ENCODE measurements at places on chromosomes 1 and 21.

- no peak for ATAC-seq
These were observed 6.7 kb upstream of the ELOA start for GRCh38 chr1:23736437-23737134.

- ATAC-seq = no peak
These were observed 38.4 kb upstream of the PRDM2 start for GRCh38 chr1:13661539-13661938.

DNA sequence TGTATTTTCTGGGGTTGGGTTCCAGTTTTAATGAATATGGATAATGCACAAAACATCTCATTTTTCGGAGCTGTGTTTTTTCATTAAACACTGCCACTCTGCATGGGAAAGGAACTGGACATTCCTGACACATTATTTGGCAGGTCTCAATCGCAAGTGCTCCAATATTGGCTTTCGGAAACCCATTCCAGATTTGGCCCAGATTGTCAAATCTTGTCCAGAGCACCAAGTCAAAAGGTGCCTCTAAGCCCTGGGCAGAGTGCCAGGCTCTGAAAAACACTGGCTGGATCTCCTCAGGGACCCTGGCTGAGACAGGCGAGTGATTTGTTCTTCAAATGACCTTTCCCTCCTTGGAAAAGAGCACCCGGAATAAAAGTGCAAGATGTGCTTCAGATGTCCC, 68.4 kb upstream of the MRPS6 start:
- ATAC-seq = no peak

- no peak for ATAC-seq
These were observed 4.2 kb upstream of the CLCA4 start for GRCh38 chr1:86542631-86543030.

DNA sequence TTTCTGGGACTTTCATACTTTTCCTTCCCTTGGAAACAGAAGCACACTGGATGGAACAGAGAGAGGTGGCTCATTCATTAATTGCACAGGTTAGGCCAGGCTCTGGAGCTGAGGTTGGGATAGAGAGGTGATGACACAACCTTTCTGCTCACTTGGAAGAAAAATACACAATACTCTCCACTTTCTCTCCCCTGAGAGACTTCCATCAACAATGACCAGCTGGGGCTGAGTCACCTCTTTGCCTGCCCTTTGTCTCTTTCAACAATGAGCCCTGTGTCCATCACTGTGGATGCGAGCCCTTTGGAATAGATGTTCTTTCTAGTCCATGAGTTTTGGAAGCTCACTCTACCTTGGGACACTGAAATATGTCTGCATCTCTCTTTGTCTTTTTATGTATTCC, 43.1 kb downstream of the ATP2B4 start:
- no peak for ATAC-seq

DNA sequence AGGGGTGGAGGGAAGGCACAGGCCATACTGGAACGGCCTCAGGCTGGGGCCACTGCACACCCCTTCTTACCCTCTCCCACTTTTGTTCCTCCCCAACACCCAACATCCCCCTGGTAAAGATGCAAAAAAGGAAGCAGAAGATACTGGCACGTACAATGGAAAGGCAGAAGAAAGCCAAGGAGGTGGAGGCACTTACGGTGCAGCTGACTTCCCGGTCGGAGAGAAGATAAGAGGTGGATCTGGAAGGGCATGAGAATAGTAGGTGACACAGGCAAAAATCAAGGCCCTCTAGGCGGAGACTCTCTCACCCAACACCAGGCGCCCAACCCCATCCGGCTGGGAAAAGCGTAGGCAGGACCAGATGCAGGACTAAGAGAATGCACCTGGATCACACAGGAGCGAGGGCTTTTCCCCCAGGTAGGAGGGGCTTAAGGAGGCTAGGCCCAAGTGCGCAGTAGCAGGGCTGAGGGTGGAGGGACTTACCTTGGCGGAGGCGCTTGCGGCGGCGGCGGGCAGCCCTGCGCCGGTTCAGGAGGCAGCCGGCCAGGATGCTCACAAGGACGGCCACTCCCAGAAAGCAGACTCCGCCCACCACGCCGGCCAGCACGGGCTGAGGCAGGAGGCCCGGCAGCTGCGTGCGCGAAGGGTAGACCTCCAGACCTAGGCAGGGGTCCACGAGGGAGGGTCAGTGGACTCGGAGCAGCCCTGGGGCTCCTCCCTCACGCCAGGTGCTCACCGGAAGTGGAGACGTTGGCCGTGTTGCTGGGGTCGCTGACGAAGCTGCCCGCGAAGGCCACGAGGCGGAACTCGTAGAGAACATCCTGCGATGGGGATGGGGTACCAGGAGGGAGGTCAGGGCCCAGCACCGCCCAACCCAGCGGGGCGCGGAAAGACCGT, 4.1 kb upstream of the TAGLN2 start:
- ATAC-seq = no peak

DNA sequence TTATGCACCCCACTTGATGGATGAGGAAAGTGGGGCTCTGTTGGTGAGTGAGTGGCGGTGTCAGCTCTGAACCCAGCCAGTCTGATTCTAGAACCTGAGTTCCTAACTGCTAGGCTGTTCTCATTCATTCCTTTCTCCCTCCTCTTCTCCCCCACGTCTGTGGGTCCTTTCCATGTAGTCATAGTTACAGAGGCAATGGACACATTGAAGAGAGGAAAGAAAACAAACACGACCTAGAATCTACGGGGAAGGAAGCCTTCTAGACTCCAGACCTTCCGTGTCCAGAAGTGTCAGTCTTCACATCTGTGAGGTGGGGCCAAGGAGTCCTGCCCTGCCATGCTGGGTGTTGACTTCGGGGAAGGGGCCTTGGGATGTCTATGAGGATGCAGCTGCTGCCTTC, 115.8 kb upstream of the WNT4 start:
- no peak for ATAC-seq

DNA sequence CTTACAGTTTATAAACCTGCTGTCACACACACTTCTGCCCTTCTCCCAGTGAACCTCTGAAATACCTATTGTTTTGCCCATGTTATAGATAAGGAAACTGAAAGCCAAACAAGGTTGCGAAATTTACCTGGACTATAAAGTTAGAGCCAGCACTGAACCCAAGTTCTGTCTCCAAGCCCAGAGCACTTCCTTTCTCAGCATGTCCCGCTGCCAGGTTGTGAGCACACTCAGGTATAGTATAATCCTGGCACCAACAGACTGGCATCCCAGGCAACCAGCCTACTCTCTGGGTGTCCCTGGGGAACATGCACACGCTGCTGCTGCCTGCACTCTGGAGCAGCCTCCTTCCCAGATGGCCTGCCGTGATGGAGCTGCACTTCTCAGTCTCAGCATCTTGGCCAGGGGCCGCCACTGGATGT, 45.1 kb downstream of the PGBD5 start:
- no peak for ATAC-seq

GRCh38 chr1:12179111-12179519, 12.3 kb downstream of the TNFRSF1B start:
- ATAC-seq = no peak

DNA sequence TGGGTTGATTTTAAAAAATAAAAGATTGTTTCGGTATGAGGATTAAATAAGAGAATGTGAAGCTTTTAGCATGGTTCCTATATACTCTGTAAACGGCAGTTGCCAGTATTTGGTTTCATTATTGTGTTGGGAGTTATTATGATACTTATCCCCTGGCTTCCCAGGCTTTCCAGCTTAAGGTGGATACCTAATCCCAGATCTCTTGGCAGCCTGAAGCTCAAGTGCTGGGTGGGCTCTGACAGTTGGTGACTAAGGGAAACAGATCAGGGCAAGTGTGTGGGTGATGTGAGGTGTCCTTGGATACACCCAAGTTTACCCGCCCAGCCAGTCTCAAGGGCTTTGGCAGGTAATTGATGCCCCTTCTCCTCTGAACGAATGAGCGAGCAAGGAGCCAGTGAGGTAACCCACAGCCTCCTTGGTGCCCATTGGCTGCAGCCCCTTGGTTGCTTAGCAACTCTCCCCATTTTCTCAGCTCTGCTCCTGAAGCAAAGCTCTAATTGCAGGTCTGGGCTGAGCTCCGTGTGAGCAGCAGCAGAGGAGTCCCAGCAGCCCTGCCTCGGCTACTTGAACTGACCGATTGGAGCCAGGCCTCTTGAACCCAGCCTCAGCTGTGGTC, 6.1 kb downstream of the IPO13 start:
- ATAC-seq = no peak

GRCh38 chr1:187053876-187054275, 225.1 kb downstream of the PLA2G4A start:
- no peak for ATAC-seq

GRCh38 chr1:187509091-187509490, 680.3 kb downstream of the PLA2G4A start:
- no peak for ATAC-seq

DNA sequence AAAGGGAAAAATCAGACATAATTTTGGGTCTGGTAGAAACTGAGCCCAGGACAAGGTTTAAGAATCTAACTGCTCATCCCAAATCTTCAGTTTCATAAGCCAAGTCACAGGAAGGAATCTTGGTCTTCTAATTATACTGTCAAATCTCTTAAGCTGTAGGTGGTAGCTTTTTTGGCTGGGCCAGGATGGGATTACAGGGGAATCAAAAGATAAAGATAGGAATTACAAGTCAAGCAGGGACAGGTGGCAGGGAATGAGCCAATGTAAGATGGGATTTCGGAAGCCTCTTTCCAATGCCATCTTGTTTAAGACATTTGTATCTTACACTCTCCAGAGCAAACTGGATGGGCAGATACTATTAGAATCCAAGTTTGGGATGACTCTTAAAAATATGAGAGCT, 383.5 kb downstream of the KCNH1 start:
- no peak for ATAC-seq

GRCh38 chr1:28718586-28719331, 18.0 kb upstream of the YTHDF2 start:
- peak; percentile 56 for ATAC-seq

DNA sequence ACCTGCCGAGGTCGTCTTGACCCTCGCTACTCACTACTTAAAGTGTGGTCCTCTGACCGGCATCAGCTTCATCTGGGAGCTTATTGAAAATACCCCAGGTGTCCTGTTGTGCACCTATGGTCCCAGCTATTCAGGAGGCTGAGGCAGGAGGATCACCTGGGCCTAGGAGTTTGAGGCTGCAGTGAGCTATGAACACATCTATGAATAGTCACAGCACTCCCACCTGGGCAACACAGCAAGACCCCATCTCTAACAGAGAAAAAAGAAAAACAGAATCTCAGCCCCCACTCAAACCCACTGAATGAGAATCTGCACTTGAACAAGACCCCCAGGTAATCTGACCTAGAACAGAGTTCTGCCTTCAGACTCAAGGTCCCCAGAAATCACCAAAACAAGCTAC, 8.7 kb upstream of the OLIG1 start:
- no peak for ATAC-seq

GRCh38 chr1:44367944-44368343, 12.9 kb upstream of the ERI3 start:
- no peak for ATAC-seq

DNA sequence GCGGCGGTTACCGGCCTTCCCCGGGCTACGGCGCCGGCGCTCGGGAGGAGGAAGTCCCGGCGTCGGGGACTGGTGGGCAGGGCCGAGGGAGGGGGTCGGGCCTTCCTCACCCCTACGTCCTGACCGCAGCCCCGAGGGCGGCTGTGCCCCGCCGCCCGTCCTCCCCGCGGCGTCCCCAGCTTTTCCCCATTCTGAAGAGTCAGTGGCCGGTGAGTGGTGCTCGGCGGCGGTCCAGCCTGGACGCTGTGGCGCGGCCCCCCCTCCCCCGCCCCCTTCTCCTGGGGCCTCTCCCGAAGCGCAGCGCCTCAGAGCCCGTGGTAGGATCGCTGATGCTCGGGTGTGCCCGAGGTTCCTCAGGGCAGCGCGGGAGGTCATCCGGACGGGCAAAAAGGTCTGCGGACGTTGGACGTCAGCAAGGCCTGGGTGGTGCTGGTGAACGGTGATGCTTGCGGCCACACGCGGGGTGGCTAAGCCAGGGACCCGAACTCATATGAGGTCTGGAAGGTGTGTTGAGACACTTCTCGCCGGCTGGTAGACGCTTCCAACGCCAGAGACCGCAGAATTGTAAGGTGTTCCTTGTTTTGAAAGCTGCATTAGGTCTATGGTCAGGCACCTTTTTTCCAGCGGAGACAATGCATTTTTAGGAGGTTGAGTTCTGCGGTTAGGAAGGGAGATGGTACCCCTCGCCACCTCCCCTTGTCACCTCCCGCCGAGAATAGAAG, 725 bp downstream of the SLC25A33 start:
- peak; percentile 67 for ATAC-seq

- no peak for ATAC-seq
These were observed 31.6 kb downstream of the VWA5B1 start for GRCh38 chr1:20322081-20322824.

- ATAC-seq = no peak
These were observed 435.9 kb upstream of the PRMT6 start for GRCh38 chr1:106620521-106620954.

- ATAC-seq = peak; percentile 70
These were observed 49.2 kb downstream of the ENAH start for GRCh38 chr1:225603538-225604354.

DNA sequence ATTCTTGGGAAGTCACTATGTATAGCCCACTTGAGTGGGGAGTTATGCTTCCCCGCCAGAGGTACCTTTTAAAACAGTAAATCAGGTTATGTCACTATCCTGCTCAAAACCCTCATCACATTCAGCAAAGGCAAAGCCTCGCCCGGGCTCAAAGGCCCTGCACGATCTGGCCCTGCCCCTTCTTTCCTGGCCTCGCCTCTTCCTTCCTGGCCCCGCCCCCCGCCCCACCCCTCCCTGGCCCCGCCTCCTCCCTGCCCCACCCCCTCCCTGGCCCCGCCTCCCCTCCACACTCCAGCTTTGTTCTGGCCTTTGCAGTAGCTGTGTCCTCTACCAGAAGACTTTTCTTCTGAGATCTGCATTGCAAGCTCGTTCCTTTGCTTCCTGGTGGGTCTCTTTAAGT, 6.6 kb downstream of the LDLRAD2 start:
- ATAC-seq = 0 out of 3 replicates have a peak, but pooled peaks have one; percentile 8

DNA sequence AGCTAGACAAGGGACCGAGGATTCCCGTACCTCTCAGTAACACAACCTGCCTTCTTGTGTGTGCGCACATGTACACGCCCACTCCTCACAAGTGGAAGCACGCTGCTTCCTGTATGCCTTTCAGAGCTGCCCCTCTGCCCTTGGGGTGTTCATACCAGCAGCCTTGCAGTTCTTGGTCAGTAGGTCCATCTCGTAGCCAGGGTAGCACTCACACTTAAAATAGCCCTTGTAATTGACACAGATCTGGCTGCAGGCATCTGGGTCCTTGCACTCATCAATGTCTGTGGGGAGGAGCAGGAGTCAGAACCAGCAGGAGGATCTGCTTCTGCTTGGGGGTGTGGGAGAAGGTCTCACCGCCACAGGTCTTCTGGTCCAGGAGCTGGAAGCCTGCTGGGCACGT, 32.6 kb upstream of the MAGOH start:
- ATAC-seq = no peak

DNA sequence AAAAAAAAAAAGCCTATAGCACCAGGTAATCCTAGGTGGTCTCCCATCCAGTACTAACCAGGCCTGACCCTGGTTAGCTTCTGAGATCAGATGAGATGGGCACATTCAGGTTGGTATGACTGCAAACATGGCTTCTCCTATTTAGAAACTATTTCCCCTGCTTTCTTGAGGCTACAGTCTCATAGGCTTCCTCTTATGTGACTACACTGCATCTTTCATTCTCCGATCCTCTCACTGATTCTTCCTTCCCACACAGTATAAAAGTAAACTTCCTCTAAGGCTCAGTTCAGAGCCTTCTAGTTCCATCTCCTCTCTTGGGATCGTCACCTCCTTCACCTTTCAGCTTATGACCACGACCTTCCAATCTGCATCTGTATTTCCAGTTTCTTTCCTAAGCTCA, 30.4 kb upstream of the RNF2 start:
- no peak for ATAC-seq

- no peak for ATAC-seq
These were observed 661 bp downstream of the GBP4 start for GRCh38 chr1:89198081-89198480.
